ENCODE measurements at places on chromosomes 1 and 21. TPM values are rescaled to one million over a fixed set of nuclear protein-coding genes. Genes with fewer than 3 reads are reported as not detected.

DNA sequence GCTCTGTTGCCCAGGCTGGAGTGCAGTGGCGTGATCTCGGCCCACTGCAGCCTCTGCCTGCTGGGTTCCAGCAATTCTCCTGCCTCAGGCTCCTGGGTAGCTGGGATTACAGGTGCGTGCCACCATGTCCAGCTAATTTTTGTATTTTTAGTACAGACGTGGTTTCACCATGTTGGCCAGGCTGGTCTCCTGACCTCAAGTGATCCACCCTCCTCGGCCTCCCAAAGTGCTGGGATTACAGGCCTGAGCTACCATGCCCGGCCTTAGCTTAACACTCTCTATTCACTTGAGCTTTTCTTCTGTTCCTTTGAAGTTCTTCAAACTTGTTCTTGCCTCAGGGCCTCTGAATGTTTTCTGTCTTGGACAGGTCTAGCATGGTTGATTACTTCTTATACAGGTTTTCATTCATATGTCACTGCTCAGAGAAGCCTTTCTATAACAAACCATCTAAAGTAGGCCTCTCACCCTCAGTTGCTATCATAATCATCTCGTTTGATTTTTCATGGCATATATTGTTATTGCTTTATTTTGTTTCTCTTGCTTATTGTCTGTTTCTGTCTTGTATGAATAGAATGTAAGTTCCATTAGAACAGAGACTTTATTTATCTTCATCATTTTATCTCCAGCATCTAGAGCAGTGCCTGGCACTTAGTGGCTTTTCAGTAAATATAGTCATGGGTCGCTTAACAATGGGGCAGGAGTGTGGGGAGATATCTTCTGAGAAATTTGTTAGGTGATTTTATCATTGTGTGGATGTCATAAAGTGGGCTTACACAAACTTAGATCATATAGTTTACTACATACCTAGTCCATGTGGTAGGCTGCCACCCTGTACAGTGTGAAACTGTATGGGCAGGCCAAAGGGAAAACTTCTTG lies 12.1 kb downstream of the OSBPL9 start:
- H3K27ac ChIP-seq: peak overlapping the region; percentile 35
- no peak overlapping the region for H3K4me3 ChIP-seq
- no peaks in the 10 kb centered on the region for H3K27me3 ChIP-seq
- peak; percentile 40 for DNase-seq
- peaks cover 19% of the 10 kb centered on the region for H3K4me1 ChIP-seq

DNA sequence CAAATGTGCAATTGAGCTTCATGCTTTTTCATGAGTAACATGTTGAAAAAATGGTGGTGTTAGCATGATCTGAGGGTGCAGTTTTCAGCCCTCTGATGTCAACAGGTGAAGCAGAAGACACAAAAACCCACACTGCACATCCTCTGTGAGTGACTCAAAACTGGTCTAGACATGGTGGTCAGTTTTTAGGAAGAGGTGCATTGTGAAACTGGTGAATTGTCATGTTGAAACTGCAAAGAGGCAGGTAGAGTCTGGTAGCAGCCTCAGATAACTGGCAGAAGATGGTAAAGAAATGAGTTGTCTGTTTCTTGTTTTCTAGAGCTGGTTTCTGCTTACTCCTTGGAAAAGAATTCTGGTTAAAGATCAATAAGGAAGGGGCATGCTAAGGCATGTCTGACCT lies 97.3 kb upstream of the HMCN1 start:
- no peak overlapping the region for H3K27ac ChIP-seq
- no peaks in the 10 kb centered on the region for H3K4me1 ChIP-seq
- no peaks in the 10 kb centered on the region for H3K36me3 ChIP-seq
- no peaks in the 10 kb centered on the region for H3K27me3 ChIP-seq
- no peak for DNase-seq

DNA sequence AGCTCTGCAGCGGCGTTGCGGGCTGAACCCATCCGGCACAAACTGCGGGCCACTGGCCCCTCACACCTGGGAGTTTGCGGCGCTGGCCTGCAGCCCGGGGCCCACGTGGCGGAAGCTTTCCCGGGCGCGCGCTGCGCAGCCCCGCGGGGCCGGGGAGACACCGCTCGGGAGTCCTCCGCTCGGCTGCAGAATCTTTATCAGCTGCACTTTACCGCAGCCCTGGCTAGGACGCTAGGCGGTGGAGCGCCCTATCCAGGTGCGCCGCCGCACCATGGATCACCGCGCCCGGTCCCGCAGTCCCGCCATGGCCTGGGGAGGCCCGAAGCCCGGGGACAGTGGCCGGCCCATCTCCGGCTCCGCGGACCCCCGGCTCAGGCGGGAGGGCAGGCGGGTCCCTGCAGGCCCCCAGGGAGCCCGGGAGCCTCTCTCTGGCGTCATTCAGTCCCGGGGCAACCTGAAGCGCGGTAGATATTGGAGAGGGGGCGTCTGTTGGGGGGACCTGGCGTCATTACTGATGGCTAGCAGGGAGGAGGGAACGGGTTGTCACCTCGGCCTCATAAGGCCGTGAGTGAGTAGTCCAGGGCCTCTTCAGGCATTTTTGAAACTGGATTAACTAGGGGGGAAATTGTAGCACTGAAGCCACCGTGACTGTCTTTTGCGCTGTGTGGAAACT lies 5.7 kb upstream of the OLIG2 start:
- DNase-seq: no peak
- H3K27ac ChIP-seq: no peak overlapping the region
- H3K27me3 ChIP-seq: peaks cover 64% of the 10 kb centered on the region
- H3K4me1 ChIP-seq: no peaks in the 10 kb centered on the region
- H3K4me3 ChIP-seq: no peak overlapping the region
- H3K36me3 ChIP-seq: no peaks in the 10 kb centered on the region

DNA sequence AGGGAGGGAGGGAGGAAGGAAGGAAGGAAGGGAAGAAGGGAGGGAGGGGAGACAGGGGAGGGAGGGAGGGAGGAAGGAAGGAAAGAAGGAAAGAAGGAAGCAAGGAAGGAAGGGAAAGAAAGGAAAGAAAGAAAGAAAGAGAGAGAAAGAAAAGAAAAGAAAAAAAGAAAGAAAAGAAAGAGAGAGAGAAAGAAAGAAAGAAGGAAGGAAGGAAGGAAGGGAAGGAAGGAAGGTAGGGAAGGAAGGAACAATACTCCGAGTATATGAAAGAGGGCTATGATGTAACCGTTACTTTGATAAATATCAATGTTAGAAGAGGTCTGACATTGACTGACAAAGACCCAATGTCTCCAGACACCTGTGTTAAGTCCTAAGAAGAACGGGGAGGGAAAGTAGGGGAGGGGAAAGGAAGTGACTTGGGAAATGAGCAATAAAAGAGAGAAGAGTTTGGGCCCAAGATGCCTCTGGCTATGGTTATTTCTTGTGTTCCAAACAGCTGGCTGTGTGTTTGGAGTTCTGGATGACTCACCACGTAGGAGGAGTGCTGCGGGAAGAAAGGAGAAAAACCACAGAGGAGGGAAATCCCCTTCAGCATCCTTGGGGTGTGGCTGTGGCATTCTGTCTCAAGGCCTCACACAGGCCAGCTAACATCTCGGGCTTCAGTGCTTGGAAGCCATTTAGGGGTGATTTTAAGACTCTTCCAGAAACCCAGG lies 37.0 kb upstream of the RXRG start:
- peaks cover 23% of the 10 kb centered on the region for H3K27me3 ChIP-seq
- H3K36me3 ChIP-seq: no peaks in the 10 kb centered on the region
- no peak overlapping the region for H3K4me3 ChIP-seq
- DNase-seq: peak; percentile 98

- H3K4me1 ChIP-seq: no peaks in the 10 kb centered on the region
- H3K27me3 ChIP-seq: no peaks in the 10 kb centered on the region
- peaks cover 25% of the 10 kb centered on the region for H3K36me3 ChIP-seq
- DNase-seq: no peak
- H3K4me3 ChIP-seq: no peak overlapping the region
- H3K27ac ChIP-seq: no peak overlapping the region
These were observed 7.3 kb upstream of the MIIP start for GRCh38 chr1:12011998-12012397.

- no peaks in the 10 kb centered on the region for H3K27me3 ChIP-seq
- peaks cover 53% of the 10 kb centered on the region for H3K4me1 ChIP-seq
- peaks cover 14% of the 10 kb centered on the region for H3K36me3 ChIP-seq
- no peak for DNase-seq
- no peak overlapping the region for H3K27ac ChIP-seq
- H3K4me3 ChIP-seq: no peak overlapping the region
These were observed 29.1 kb downstream of the THRAP3 start for GRCh38 chr1:36253161-36253862.

- H3K27ac ChIP-seq: no peak overlapping the region
- no peak for DNase-seq
- H3K4me1 ChIP-seq: no peaks in the 10 kb centered on the region
- H3K36me3 ChIP-seq: no peaks in the 10 kb centered on the region
- H3K4me3 ChIP-seq: no peak overlapping the region
These were observed 518.7 kb downstream of the RWDD3 start for GRCh38 chr1:95752515-95753381.

DNA sequence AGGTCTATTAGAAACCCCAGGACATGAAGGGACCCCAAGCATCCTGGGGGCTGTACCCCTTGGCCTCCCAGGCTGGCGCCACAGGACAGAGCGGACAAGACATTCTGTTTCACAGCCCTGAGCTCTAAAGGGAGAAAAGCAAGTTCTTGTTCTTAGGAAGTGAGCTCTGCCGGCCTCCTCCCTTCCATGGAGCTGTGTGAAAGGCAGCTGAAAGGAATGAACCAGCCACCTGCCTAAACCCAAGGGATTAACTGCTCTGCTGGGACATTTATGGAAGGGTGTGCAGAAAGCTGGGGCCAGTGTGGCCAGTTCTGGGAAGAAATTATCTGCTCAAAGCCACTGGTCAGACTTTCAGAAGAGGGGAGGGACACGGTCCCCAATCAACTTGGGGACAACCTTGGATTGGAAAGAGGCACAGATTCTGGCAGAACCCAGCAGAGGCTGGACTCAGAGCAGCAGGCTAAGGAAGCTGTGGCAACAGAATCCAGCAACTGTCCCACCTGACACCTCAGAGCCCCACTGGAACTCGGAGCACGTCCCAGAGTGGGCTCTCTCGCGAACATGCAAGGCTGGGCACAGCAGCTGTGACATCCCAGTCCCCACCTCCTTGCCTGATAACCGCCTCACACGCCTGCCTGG lies 2.1 kb downstream of the KLHL21 start:
- peaks cover 31% of the 10 kb centered on the region for H3K36me3 ChIP-seq
- H3K27ac ChIP-seq: peak overlapping the region; percentile 93
- DNase-seq: no peak
- peak overlapping the region; percentile 86 for H3K4me3 ChIP-seq
- peaks cover 30% of the 10 kb centered on the region for H3K4me1 ChIP-seq

DNA sequence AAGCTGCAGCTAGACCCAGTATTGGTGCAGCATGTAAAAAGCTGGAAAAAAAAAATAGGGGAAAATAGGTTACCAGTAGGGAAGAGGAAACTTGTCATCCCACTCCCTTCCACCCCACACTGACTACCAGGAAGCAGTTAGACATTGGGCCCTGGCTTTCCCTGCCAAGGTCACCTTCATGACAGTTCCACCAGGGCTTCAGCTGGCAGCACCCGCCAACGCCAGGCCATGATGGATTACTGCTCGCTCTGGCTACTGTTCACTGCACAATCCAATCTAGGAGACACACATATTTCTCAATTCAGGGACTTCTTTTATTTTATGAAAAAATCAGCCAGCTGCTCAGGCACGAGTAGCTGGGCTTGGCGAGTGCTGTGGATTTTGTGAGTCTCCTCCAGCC lies 127.7 kb downstream of the DMRTA2 start:
- H3K27me3 ChIP-seq: no peaks in the 10 kb centered on the region
- no peak overlapping the region for H3K27ac ChIP-seq
- no peaks in the 10 kb centered on the region for H3K4me1 ChIP-seq
- no peaks in the 10 kb centered on the region for H3K36me3 ChIP-seq
- H3K4me3 ChIP-seq: no peak overlapping the region

Gene TMED5
- 59.2 TPM for total RNA-seq

All from PC-3 (cell line).